ELR (cell line): ENCODE measurements at places on chromosomes 2 and 18.
A peak's percentile ranks its signal among the peaks of the same experiment; 100 is the strongest.

DNA sequence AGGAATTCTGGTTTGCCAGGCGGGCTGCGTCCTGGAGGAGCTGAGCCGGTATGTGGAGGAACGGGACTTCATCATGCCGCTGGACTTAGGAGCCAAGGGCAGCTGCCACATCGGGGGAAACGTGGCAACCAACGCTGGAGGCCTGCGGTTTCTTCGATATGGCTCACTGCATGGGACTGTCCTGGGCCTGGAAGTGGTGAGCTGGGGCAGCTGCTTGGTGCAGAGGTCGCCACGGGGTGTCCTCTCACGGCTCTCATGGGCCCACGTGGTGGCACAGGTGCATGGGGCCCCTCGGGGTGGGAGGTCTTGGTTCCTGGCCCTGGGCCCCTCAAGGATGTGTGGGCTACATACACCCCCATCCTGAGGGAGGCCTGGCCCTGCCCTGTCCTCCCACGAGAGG is 9.2 kb downstream of the D2HGDH start:
- no peak for DNase-seq

DNA sequence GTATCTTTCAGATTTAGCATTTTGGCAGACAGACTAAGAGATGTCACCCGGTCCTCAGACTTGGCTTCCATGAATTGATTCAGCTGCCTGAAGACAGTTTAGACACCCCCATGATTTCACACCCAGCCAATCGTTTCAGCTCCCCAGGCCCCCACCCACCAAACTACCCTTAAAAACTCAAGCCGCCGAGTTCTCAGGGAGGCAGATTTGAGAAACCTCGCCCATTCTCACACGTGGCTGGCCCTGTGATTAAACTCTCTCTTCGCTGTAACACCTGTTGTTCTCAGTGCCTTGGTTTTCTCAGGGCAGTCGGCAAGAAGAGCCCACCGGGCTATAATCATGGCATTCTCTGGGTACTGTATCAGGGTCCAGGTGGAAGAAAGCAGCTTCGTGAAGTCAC is 35.2 kb downstream of the UXS1 start:
- no peak for DNase-seq

DNA sequence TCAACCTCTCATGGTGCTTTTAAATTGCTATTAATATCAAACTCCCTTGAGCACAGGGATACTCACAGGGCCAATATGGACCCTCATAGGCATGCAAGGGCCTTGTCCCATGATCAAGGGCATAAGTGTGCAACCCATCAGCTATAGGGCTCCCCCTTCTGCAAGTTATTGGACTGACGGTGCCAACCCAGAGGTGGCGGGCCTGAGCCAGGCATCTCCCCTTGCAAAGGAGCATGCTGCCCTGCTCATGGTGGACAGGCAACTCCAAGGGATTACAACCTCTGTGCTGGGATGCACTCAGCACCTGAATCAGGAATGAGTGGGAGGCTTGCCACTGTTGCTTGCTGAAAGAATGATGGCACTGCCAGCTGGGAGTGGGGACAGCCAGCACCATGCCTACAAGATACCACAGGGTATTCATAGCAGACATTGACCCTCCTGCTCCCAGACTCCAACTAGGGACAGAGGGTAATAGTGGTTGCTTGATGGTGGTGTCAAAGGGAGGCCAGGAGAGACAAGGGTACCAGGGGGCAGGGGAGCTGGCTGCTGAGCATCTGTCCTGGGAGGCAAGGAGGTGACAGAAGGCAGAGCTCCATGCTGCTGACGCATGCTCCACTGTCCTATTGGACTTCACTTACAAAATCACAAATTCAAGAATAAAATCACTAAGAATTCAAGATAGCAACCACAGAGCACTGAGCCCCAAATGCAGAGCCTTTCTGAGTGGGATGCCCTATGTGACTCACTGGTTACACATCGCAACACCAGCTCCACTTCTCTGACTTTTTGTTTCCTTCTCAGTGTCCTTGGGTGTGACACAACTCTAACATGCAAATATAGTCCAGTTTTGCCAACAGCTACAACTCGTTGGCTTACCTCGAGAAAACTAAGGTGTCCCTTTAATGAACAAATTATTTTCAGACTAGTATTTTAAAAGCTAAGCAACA is 157.1 kb upstream of the CCDC150 start:
- peak; percentile 91 for DNase-seq

DNA sequence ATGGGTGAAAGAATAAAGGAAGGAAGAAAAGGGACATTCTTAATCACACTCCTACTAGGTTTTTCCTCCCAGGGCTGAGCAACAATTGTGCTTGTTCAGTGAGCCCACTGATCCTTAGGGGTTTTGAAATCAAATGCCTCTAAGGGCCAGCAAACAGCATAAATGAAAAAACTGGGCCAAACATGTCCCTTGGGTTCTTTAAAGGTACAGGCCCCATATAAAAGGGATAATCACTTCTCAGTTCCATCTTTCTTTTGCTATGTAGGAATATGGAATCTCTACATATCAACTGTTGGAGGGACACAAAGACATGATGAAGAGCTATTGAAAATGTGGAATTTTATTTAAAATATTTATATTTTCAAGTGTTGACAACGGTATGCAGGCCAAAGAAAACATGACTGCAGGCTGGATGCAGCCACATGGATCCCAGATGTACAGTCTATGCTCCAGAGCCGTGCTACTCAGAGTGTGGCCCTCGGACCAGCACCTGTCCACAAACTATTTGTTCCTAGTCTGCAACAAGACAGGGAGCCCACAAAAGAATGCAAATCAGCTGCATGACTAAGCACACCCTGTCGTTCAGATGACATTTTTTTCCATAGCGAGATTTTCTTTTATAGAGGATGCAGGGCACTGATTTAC is 110.0 kb downstream of the CDH20 start:
- no peak for DNase-seq

- DNase-seq, result no peak
Observed at GRCh38 chr18:63617049-63617914, 26.8 kb downstream of the SERPINB4 start.

DNA sequence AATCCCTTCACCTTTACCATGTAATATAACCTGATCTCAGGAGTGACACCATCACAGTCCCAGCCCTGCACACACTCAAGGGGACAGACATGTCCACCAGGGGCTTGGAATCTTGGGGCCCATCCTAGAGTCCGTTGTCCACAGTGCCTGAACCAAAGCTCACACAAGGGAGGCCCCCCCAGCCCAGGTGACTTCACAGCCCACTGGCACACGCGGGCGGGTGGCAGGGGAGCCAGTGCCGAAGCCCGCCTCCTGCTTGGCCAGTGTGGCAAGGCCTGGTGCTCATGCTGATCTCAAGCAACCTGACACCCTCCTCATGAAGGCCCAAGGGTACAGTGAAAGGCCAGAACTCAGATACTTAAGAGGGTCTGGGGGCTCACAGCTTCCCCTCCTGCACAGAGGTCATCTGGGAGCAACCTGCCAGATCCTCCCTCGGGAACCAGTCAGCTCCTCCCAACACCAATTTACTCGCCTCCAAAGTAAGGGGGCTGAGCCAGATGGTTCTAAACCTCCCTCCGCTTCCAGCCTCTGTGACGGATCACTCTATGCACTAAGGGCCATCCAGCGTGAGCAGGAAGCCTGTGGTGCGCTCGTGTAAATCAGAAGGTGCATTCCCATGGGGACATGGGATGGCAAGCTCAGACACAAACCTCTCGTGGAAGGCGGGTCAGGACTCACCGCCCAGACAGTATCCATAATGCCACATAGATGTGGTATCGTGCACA is 3.2 kb upstream of the RAB17 start:
- no peak for DNase-seq

DNA sequence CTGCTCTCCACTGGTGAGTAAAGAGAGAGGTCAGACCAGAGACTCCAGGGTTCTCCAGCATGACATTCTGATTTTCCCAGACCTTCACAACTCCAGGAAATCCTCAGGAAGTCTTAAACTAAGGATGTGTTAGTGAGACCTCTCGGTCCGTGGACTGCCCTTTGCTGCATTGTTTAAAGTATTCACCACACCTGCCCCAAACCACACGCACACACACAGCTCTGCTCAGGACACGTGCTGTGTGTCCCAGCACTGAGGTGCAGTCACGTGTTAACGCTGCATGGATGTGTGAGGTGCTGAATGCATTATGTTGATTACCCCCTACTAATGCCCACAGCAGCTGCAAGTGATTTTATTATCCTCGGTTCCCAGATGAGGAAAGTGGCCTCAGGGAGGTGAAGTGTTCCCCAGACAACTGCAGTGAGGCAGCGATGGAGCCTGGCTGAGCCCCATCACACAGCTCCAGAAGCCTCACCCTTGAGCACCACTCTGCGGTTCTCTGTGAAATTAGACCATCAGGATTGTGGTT is 68.4 kb downstream of the TRAPPC12 start:
- no peak for DNase-seq

DNA sequence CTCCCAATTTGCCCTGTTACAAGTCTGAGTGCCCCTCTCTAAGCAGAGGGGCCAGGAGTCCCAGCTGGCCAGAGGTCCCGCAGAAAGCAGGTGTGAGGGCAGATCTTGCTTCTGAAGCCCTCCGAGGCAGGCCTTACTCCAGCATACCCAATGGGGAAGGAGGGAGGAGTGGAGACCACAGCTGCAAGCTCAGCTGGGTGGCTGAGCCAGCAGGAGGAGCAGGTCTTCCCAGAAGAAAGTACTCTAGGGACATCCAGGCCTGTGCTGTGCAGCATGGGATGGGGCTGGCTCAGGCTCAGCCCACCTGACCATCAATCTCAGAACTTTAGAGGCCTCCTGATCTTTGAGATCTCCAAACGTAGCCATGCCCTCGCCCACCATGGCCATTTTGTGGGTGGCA is 31.3 kb downstream of the PLB1 start:
- no peak for DNase-seq

- DNase-seq, result no peak
Observed at GRCh38 chr2:225207043-225207442, 164.8 kb upstream of the DOCK10 start.

GRCh38 chr2:72574886-72575285 is 250.9 kb downstream of the EXOC6B start:
- DNase-seq, result no peak

DNA sequence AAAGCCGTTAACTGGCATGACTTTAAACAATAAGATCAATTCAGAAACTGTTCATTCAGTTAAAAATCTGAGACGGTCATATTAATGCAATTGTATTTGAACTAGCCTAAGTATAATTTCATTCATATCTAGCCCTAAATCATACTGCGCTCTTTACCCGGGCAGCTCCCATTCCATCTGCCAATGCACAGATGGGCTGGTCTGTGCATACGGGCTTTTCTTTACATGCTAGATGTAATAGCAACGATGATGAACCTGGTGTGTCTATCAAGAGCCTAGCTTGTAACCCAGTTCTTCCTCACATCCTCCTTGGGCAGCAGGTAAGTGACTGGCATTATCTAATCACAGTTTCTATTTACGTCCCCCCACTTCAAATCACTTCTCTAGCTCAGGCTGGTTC is 631.5 kb upstream of the KLHL29 start:
- DNase-seq, result no peak

DNA sequence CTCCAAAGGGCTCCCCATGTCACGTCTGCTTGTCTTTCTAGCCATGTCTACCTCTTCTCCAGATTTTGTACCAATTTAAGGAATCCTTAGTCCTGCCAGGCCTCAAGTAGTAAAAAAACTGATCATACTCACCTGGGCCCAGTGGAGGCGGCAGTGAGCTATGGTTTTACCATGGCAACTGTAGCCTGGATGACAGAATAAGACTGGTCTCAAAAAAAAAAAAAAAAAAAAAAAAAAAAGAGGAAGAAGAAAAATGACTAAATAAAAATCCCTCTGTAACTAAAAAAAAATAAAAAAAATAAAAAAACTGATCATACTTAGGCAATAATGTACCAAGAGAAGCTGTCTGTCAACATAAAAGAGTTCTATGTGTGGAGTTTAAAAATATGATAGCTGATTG is 221.6 kb downstream of the NR4A2 start:
- DNase-seq, result peak; percentile 3

DNA sequence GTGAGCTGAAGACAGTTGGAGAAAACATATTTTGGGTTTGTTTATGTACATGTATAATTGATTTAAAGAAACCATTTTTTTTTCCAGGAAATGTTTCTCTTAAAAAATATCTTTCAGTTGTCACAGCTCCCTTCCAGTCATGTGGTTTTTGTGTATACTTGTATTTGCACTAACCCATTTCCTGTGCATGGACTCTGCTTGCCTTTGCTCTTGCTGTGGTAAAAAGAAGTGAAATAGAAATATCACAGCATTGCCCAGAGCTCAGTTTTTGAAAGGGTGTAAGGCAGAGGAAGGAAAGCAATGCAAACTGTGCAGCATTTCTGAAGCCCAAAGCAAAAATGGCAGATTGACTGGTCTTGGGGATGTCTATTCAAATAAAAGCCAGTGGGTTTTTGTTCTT is 10.4 kb upstream of the DOCK10 start:
- DNase-seq, result no peak

- no peak for DNase-seq
Observed at GRCh38 chr2:120383191-120383590, 37.3 kb downstream of the INHBB start.

DNA sequence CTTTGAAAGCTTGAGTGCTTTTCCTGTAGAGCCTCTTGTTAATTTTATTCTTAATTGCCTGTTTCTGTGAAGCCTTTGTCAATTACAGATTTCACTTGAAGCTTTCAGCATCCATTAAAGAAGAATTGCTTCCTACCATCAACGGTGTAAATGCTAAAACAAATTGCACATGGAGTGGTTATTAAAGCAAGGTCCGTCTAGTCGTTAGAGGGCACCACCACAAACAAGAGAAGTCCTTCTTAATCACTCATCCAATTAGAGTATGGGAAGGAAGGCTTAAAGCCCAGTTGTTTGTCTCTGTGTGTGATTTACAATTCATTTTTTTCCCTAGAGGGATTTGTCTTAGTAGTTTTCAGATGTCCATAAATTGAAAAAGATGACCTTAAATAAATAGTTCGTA is 1.6 kb downstream of the KCNJ3 start:
- DNase-seq, result no peak

GRCh38 chr2:168216351-168217005 is 30.9 kb downstream of the STK39 start:
- peak; percentile 54 for DNase-seq

DNA sequence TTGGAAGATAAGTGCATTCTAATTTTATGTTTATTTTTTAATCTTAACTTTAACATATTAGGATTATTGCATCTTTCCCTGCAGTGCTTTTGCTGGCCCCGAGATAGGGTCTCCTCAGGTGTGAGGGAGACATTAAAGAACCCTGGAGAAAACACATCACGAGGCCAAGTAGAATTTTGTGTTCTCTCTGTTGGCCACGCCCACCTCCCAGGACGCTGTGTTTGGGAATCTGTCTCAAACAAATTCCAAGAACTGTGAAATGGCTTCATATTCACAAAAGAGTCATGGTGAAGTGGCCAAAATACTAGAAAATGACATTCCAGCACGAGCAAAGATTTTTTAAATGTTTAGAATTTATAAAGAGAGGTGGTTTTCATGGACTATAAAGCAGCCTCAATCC is 27.3 kb downstream of the RNF144A start:
- DNase-seq, result no peak

GRCh38 chr18:22745966-22746365 is 187.2 kb upstream of the RBBP8 start:
- DNase-seq, result no peak

DNA sequence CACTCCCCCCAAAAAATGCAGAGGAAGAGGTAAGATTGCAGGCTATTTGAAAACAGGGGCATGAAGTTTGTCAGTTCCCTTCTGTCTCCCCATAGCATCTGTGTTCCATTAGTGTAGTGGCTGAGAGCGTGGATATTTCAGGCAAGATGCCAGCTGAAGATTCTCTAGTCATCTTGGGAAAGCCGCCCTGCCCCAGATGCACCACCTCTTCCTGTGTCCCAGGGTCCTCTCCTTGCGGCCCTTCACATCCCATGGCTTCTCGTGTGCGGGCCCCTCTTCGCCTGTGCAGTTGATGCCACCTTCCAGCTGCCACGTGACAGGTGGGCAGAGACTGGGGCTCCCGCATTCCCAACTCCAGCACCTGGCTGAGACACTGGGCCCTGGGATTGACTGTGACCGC is 16.1 kb downstream of the TMEM127 start:
- no peak for DNase-seq
